ENCODE measurements at places on chromosomes 3 and 15. TPM values are rescaled to one million over a fixed set of nuclear protein-coding genes. Genes with fewer than 3 reads are reported as not detected.

DNA sequence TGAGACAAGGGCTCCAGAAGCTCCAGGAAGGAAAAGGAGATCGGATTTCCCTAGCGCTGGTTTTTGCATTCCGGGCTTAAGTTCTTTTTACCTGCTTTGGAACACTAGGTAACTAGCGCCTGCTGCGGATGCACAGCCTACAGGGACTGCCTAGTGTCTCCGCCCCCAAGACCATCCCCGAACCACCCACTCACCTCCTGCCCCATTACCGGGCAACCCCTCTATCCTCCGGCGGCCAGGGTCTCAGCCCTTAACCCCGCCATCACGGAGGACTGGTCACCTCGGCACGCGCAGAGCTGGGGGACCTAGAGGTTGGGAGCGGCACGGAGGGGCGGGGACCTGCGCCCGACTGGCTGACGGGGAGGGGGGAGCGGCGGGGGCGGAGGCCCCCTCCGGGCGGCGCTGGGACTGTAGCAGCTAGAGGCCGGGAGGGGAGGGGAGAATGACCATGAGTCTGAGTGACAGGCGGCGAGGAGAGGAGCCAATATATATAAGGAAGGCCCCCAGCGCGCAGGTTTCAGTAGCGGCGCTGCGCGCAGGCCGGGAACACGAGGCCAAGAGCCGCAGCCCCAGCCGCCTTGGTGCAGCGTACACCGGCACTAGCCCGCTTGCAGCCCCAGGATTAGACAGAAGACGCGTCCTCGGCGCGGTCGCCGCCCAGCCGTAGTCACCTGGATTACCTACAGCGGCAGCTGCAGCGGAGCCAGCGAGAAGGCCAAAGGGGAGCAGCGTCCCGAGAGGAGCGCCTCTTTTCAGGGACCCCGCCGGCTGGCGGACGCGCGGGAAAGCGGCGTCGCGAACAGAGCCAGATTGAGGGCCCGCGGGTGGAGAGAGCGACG is at the start of gene DLL4:
Gene DLL4, plus strand, starts transcription at position 520 of the 839 bp plus-strand sequence. CDS start 329 bp downstream, outside the sequence.
- no peak for DNase-seq

DNA sequence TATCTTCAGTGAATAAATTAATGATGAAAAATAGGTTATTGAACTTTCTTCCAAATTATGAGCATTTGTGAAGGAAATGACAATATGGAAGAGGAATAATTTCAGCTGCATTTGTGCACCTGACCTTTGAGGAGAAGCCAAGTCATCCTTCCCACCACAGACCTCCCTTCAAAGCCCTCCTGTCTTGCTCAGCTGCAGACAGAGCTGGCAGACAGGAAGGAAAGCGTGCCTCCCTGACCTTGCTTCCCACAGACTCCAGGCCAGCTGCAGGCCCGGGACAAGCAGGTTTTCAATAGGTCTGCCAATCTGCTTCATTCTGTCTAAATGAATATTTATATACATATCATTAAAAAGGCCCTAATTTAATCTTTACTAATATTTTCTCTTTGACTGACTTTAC is 152.9 kb upstream of the RBMS3 start:
- DNase-seq: peak; percentile 31

- no peak for DNase-seq
These were observed 242.6 kb upstream of the TOPAZ1 start for GRCh38 chr3:43998836-43999727.

DNA sequence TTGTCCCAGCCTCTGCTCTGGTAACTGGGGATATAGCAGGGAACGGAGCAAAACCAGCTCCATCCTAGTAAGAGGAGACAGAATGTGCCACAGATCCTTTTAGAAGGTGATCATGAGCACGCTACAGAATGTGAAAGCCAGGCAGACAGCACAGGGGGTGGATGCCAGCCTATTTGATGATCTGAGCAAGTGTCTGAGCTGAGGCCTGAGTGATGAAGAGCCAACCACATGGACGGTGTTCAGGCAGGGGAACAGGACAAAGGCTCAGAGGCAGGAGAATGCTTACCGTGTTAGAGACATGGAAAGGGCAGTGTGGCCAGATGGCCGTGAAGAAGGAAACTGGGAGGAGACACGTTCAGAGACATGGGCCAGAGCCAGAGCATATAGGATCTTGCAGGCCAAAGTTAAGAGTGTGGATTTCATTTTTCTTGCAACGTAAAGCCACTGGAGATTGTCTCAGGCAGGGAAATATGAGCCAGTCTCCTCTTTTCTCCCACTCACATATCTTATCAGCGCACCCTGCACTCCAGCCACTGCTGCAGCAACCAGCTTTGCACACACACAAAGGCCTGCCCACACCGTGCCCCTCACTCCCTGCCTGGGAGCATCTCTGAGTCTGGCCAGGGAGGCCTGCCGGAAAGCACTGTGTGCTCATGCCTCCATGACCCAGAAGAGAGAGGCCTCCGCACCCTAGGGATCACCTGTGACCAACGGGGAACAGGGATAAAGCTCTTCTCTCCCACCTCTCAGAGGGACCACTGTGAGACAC is 20.1 kb downstream of the RAB43 start:
- DNase-seq: no peak

- DNase-seq: no peak
These were observed at the start of gene GPR160 for GRCh38 chr3:170037463-170038433. Gene GPR160 (plus strand): TSS chr3:170037995. CDS start chr3:170083973, 45,978 bp downstream.

DNA sequence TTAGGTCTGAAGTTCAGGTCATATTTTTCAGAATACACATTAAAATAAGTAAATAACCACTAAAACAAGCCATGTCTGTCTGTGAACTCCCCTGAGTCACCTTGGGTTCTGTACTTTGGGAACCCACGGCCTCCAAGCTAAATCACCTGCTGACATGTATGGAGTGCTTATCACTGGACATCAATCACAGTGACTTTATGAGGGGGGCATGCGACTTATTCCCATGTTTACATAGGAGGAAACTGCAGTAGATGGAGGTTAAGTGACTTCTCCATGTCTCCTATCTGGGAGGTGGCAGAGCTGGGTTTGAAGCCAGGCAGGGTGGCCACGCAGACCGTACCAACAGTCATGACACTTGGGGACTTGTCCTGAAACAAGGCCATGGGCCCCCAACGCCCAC is 8.1 kb downstream of the ITIH4 start:
- DNase-seq: no peak

GRCh38 chr3:189712906-189713483 is 81.8 kb downstream of the TP63 start:
- no peak for DNase-seq

DNA sequence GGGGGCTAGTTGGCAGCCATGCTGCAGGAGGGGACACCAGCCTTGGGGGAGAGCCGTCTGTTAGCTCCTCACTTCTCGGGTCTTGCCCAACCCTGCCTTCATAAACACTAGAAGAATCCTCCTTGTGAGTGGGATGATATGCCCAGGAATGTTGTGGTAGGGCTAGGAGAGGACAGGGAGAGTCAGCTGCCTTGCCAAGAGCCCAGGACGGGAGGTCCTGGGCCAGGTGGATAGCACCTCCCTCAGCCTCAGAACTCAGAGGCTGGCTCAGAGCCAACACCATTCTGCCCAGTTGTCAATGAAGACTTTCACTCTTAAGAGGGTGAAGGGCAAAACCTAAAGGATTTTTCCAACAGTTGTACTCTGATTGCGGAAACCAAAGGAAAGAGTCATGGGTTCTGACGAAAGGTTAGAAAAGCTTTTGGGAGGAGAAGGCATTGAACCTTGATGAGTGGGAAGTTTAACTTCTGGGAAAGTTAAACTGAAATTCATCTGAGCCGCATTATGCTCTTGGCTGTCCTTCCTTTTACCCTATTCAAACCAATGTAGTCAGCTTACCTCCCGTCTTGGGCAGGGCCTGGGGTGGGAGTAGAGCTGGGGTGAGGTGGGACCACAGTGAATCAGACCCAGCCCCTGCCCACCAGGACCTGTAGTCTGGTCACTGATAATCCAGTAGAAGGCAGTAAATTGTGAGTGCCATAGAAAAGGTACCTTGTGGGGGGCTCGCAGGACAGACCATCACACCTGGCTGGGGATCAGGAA is 81.9 kb downstream of the FAM43A start:
- no peak for DNase-seq

- no peak for DNase-seq
These were observed 318.6 kb downstream of the FHIT start for GRCh38 chr3:60932643-60933042.

DNA sequence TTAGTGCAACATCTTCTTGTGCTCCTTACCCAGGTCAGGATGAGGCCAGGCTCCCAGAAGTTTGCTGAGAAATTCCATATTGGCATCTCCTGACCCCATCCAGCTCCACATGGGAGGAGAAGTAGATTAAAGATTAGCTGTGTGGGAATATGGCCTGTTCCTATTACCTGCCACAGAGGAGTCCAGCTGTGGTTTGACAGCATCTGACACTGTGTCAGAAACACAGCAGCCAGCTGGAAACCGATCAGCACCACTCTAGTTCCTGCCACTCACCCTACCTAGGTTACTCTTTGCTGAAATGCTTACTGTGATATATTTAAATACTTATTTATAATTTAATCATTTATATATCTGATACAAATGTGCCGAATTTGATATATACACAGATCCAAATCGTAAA is 260.3 kb downstream of the FEZF2 start:
- no peak for DNase-seq

DNA sequence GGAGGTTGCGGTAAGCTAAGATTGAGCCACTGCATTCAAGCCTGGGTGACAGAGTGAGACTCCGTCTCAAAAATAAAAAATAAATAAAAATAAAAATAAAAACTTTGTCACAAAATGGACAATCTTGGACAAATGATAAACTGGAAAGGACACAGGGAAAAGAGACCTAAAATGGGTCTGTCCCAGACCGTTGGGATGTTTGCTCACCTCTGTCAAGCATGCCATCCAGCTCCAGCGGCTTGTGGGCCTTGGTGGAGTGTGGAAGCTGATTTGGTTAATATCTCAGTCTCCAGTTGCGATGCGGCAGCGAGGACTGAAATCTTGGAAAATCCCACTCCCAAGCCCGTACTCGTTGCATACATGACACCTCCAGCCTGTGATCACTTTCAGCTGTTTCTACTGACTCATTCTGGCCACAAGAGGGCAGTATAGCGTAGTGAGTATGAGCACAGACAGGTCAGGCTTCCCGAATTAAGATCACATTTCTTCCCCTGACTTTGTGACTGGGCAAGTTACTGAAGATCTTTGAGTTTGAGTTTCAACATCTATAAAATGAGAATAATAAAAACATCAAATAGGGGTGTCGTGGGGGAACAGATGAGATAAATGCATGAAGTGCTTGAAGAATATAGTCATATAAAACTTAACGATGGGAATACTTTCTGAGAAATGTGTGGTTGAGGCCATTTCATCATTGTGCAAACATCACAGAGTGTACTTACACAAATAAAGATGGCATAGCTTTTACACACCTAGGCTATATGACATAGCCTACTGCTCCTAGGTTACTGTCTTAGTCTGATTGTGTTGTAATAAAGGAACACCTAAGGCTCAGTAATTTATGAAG is 19.6 kb upstream of the MOBP start:
- DNase-seq: peak; percentile 44

DNA sequence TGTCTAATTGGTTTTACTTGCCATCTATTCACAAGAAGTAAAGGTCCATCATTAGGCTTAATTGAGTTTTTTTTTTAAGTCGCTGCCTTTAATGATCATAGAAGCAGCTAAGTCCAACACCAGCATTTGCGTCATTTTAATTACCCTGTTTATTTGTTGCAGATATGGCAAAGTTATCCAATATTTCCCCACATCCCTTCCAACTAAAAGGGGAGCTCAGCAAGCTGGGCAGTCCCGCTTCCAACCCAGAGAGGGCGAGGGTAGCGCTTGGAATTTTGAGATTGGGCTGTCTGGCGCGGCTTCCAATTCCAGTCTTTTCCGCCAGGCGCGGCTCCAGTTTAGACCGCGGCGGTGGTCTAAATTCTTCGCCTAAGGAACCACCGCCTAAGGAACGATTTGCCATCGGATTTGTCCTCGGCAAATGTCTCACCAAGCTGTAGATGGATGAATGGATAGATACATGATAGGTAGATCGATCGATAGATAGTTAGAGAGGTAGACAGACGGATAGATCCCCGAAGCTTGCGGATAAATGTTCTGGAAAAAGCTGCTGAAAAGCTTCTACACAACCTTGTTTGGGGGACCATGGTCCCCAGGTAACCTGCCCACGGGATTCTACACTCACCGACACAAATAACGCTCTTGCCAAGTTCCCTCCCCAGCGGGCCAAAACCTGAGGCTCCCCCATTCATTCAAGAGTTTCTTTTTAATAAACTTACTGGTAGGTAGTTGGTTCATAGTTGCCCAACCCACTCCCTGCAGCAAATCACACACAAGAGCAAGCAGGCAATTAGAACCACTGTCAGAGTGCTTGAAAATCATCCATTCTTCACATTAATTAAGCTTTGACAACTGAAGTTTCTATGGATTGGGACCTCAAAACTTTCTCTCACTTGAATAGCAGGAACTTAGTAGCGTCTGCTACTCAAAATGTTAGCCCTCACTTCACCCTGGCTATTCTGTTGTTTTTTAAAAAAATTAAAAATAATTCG is 49.1 kb downstream of the ZIC4 start:
- no peak for DNase-seq

DNA sequence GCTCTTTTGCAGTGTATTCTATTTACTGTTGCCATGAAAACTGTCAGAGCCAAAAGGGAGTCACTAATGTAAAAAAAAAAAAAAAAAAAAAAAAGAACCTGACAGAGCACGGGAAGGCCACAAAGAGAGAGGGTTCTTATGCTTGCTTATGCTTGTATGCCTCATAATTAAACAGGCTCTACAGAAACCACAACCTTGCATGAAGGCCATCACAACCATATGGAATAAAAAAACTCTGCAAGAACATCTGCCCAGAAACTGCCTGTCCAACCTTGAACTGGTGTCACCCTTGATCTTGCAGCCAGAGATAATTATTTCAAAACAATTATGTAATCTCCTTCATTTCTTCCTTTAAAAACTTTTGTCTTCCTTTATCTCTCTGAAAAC is 50.1 kb downstream of the CFAP20DC start:
- DNase-seq: no peak

- no peak for DNase-seq
These were observed 530.7 kb downstream of the ZIC1 start for GRCh38 chr3:147939839-147940238.

DNA sequence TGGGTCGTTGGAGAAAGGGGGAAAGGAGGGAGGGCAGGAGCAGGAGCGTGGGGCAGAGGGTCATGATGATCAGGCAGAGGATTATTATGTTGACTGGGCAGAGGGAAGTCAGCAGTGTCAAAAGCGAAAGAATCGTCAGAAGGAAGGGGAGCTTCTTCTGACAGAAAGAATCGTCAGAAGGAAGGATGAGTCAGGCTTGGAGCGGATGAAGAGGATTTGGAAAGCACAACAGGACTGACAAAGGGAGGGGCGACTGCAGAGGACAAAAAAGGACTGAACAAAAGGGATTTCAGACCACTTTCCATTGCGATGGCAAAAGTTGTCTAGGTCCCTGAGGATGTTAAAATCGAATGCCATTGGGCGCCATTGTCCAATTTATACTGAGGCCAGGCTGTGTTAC is 1053.5 kb downstream of the SI start:
- no peak for DNase-seq

GRCh38 chr15:39869254-39869653 is 50.8 kb downstream of the GPR176 start:
- DNase-seq: no peak

- DNase-seq: no peak
These were observed 3.6 kb downstream of the LSAMP start for GRCh38 chr3:116441652-116442051.

GRCh38 chr3:159586571-159587202 is 401.9 kb upstream of the IL12A start:
- DNase-seq: no peak

BSN gene
- total RNA-seq: 2.7 TPM

ABCF3 gene
- 57.9 TPM for total RNA-seq

COL6A5 gene
- not detected for total RNA-seq

IGSF10 gene
- not detected for total RNA-seq

ATP13A4 gene
- total RNA-seq: 0.42 TPM

BNIP2 gene
- 113 TPM for total RNA-seq

GPR156 gene
- total RNA-seq: 1.1 TPM

TJP1 gene
- total RNA-seq: 148 TPM

TMEM108 gene
- 2.1 TPM for total RNA-seq

TMEM40 gene
- 7.9 TPM for total RNA-seq
